CD4-positive, CD25-positive, alpha-beta regulatory T cell (primary cell): ENCODE measurements at places on chromosomes 1 and 21. TPM values are rescaled to one million over a fixed set of nuclear protein-coding genes. Genes with fewer than 3 reads are reported as not detected.
A peak's percentile ranks its signal among the peaks of the same experiment; 100 is the strongest.

The HTR6 gene
- polyA plus RNA-seq: 0.19 TPM

The RNU1-2 gene
- polyA plus RNA-seq: 23.7 TPM

The VTCN1 gene
- polyA plus RNA-seq: not detected

The FCRL5 gene
- not detected for polyA plus RNA-seq

The TNFRSF1B gene
- polyA plus RNA-seq: 450 TPM

The HSD3B1 gene
- not detected for polyA plus RNA-seq

The PRR9 gene
- polyA plus RNA-seq: not detected

GRCh38 chr1:157133426-157133825, 4.8 kb downstream of the ETV3 start:
- DNase-seq: no peak

DNA sequence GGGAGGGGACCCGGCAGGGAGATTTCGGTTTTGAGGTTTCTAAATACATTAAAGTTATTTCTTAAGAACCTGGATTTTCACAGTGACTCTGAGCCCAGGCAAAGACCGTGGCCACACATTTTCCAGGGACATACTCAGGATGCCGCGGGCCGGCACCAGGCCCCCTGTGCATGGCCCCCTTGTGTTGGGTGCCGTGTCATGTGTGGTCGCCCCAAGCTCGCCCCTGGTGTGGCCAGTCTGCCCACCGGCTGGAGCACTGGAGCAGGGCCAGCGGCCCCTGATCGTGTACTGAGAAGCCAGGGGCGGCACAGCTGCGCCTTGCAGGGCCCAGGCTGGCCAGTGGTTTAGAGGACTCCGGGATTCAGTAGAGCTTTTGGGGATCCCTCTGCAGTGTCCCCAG, 26.6 kb downstream of the ARHGEF16 start:
- DNase-seq: no peak

DNA sequence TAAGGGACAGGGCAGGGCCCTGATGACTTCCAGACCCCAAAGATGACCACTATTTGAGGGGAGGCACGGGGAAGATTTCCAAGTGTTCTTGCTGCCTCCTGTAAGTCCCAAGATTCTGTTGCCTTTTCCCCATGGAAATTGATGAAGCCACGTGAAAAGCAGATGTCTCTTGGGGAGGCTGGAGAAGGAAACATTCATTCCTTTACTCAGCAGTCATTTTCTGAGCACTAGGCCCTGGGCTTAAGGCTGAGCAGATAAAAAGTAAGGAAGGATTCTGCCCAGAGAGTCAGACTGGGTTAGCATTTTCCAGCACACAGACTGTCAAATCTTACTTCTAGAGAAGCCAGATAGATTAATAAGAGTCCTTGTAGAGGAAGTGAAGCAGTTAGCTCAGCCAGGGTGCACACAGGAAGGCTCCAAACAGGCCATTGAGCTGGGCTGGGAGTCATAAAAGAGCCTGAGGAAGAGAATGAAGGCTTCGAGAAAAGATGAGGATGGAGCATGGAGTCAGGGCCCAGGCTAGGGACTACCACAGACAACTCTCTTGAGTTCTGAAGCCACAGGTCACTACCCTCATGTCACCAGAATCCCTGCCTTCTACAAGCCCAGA, 10.1 kb downstream of the EXTL1 start:
- no peak for DNase-seq

GRCh38 chr1:203287109-203287893, 18.0 kb upstream of the BTG2 start:
- DNase-seq: peak; percentile 72

GRCh38 chr1:155202198-155202597, 5.5 kb downstream of the THBS3 start:
- no peak for DNase-seq

DNA sequence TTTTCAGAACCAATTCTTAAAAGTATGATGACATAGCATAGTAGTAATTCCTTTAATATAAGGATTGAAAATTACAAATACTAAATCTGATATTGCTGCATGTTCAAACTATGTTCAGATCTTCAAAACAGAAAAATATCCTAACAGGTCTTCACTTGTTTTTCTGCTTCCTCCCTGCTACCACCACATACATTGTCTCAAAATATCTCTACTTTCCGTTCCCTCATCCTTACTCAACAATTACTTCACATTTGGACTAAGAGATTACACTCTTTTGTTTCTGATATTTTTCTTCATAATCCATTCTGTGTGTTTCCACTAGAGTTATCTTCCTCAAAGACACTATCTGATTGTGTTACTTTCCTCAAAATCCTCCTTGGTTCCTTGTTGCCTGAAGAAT, 125.1 kb downstream of the NEK7 start:
- no peak for DNase-seq
